Activated naive CD4-positive, alpha-beta T cell (primary cell): ENCODE measurements at places on chromosomes 7 and 10.

- DNase-seq = no peak
Observed at GRCh38 chr10:131320860-131321604, 9.5 kb upstream of the TCERG1L start.

GRCh38 chr7:4040109-4040928, 641.8 kb upstream of the FOXK1 start:
- DNase-seq = no peak

GRCh38 chr7:106603346-106603745, 57.6 kb downstream of the CCDC71L start:
- no peak for DNase-seq

DNA sequence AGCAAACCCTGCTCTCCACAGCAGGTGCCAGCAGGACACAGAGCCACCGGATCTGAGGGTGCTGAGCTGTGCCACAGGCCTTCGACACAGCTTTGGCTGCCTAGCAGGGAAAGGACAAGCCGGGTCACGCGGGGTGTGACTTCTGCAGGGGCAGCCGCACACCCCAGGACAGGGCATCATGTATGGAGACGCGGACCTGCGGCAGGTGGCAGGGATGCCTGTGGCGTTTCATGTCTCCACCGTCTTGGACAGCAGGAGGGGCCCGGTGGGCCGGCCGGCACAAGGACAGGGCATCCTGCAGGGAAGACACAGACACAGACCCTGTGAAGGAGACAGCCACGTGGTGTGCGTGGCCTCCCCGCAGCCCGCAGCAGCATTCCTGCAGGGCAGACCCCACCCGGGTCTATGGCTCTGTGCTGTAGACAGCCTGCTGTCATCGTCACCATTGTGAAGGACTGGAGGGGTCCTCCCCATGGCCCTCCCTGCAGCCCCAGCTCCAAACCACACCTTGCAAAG, 109.2 kb downstream of the PDGFA start:
- no peak for DNase-seq

- no peak for DNase-seq
Observed at GRCh38 chr7:46480619-46481018, 559.5 kb upstream of the IGFBP3 start.

DNA sequence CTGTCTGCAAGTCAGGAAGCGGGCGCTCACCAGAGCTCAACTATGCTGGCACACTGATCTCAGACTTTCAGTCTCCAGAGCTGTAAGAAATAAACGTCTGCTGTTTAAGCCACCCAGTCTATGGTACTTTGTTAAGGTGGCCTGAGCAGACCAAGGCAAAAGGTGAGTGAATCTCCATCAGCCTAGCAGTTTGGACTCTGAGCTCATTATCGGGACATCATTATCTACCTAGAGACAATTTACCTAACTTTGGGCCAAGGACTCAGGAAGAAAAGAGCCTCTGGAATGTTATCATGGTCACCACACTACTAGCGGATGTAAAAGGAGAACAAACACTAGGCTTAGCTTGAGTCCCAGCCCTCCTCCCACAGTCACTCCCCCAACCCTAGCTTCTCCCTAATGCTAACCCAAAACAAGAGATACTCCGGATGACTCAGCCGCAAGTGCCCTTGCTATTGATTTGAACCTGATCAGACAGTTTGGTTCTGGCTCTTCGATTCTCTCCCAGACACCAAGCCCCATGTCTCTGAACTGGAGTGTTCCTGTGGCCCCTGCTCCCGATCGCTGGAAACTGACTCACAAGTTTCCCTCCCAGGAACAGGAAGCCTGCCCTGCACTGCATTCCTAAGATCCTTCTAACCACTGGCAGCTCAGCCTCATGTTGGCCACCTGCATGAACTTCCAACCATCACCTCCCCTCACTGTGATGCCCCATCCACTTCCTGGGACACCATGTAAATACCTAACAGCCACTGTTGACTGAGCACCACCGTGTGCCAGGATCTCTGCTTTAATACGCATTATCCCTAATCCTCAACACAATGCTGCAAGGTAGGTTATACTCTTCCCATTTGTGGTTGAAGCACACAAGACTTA, 34.5 kb downstream of the CREB3L2 start:
- DNase-seq = no peak

- no peak for DNase-seq
Observed at GRCh38 chr7:1158203-1159126, 1.5 kb downstream of the ZFAND2A start.

DNA sequence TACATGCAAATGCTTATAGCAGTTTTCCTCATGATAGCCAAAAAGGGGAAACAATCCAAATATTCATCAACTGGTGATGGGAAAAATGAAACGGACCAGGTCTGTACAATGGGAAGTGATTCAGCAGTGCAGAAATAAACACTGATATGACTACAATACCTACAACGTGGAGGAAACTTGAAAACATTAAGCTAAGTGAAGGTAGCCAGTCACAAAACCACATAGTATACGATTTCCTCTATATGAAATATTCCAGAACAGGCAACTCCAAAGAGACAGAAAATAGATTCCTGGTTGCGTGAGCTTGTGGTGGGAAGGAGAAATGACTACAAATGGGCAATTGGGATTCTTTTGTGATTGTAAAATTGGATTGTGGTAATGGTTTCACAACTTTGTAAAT, 263.1 kb upstream of the PITRM1 start:
- no peak for DNase-seq

DNA sequence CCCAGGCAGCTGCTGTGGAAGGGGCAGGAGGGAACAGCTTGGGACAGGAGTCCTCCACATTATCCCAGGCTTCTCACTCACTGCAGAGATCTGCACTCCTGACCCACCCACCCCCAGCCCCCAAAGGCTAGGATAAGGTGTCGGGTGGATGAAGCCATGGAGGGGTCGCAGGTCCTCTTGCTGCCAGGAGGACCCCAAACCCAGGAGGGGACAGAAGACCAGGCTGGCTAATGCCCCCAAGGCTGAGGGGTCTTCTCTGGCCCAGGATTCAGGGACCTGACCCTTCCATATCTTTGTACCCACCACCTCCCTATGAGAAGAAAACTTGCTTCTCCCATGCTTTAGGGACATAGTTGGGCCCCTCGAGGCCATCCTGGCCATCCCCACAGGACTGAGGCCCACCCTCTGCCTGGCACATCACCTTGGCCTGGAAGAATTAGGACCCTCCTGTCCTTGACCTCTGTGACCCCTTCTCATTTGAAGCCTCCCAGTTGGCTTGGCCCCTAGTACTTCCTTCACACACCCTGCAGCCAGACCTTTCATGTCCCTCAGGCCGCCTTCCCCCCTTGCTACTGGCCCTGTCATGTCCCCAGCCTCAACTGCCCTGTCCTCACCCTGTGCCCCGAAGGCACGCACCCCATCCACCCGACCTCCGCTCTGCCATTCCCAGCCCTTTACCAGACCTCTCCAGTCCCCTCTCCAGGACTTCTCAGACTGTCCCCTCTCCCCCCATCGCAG, 21.6 kb downstream of the KCNH2 start:
- no peak for DNase-seq

DNA sequence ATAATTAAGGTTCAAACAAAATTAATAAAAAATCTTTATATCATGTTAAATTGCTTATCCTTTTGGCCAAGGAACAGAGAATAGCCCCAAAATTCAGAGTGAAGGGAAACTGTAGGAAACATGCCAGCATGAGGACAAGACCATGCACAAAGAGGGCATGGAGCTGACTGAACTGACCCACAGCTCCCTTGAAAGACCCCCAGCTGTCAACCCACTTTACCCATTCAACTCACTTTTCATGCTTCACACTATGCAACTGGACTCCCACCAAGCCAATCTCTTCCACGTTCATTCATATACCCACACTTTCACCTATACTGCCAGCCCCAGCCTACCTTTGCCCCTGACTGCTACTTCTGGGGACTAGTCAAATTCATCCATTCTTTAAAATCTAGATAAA, 10.2 kb downstream of the FBXW4 start:
- DNase-seq = no peak

- no peak for DNase-seq
Observed at GRCh38 chr7:99368750-99369389, 5.7 kb upstream of the ARPC1B start.

DNA sequence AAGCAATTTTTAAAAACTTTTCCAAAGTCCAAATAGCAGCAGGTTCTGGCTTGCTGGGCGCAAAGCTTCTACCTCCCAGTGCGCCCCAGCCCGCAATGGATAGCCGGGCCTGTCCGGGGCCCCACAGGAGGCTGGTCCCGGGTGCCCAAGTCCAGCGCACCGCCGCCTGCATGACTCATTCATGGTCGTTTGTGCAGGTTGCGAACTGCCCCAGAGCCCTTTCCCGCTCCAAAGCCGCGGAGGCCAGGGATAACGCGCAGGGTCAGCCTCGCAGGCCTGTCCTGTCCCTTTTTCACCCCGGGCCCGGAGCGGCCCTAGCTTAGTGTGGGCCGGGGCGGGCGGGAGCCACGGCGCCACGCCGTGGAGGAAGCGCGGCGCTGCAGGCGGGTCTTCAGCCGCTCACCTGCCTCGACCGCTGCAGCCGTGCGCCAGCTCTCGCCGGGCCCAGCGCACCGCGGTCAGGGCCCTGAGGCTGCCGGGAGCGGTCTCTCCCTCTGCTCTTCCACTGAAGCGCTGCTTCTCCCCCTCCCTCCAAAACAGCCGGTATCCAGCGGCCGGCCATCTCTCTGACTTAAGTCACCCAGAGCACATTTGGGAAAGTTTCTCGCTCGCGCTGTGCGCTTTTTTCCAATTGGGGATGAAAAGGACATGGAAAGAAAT, 1.7 kb upstream of the EGR2 start:
- peak; percentile 69 for DNase-seq

DNA sequence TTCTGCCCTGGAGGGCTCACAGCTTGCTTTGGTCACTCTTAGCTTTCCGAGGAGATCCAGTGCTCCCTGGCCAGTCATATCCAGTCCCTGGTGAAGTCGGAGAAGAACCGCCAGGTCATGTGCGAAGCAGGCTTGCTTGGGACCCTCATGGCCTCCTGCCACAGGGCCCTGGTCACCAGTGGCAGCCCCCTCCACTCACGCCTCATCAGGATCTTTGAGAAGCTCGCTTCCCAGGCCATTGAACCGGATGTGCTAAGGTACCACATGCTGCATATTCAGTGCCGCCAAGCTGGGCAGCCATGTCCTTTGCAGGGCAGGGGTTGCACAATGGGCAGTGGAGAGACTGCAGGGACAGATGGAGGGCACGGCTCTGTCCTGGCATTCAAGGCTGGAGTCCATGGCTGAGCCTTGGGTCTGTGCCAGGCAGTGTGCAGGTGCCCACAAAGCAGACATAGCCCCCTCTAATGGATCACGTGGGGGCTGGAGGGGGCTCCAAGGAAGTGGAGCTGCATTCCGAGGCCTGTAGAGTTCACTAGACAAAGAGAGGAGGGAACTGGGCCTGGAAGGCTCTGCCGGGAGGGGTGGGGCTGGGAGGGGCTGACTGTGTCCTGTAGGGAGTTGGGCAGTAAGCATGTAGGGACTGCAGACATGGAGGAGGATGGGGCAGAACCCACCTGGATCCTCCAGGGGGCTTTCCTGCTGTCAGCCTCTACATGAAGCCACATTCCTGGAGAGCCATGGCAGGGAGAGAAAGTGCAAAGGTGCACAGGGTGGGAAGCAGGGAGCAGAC, 89.9 kb downstream of the WDFY4 start:
- no peak for DNase-seq

DNA sequence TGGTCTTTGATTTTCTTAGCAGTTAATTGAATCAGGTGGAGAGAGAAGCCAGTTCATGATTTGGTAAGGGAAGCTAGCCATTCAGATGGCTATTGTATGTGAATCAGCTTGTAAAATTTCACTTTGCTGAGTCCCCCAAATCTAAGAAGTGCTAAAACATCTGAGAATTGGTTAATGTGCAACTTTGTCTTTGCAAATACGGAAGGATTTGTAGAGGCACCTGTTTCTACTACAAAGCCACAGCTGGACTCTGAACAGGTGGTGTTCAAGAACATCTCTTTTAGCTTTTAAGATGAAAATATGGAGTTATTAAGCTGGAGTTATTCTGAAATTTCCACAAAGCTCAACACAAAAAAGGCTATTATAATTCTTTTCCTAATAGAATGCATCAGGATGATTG, 132.6 kb downstream of the VPS50 start:
- DNase-seq = no peak

GRCh38 chr7:2757904-2758672, 70.1 kb downstream of the AMZ1 start:
- no peak for DNase-seq

DNA sequence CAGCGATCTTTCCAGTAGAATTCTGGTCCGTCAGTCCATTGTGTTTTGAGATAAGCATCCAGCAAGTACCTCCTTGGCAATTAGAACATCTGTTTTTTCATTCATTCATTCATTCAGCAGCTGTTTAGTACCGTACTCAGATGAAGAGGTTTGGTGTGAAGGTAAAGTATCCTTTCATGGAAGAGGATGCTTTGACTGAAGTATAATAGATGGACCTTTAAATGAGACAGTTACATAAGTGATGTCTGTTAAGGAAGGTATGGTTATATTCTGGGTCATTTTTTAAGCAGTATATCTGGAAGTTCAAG, 1.2 kb downstream of the MAPK8 start:
- DNase-seq = no peak

- DNase-seq = no peak
Observed at GRCh38 chr7:140595468-140596092, 45.0 kb downstream of the DENND2A start.

- no peak for DNase-seq
Observed at GRCh38 chr7:99789441-99790070, 5.6 kb upstream of the CYP3A4 start.

- no peak for DNase-seq
Observed at GRCh38 chr7:17743316-17743715, 197.0 kb downstream of the SNX13 start.

DNA sequence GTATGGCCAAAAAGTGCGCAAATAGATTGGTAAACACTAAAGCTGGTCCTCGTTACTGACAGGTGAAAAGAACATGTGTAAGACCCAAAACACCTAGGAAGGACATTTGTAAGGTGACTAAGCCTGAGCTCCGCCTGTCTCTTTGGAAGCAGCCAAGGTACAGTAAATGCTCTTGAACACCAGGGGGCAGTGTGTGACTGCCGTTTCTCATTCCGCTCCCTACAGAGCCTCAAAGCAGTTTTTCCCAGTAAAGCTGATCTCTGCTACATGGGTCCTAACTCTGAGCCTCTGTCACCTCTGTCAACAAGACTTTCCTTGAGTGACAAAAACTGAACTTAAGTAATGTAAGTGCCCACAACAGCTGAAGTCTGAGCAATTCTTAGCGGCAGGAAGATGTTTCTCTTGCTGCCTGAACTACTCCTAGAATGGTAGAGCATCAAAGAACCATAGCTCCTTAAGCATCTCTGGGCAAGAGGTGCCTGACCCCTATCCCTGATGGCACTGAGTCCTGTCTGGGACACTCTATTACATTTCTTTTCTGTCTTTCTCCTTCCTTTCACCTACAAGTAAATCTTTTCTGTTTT, 238.0 kb upstream of the INHBA start:
- no peak for DNase-seq

GRCh38 chr7:151552352-151553028, 32.8 kb upstream of the RHEB start:
- no peak for DNase-seq

- DNase-seq = no peak
Observed at GRCh38 chr7:24756545-24757352, 515 bp downstream of the GSDME start.

DNA sequence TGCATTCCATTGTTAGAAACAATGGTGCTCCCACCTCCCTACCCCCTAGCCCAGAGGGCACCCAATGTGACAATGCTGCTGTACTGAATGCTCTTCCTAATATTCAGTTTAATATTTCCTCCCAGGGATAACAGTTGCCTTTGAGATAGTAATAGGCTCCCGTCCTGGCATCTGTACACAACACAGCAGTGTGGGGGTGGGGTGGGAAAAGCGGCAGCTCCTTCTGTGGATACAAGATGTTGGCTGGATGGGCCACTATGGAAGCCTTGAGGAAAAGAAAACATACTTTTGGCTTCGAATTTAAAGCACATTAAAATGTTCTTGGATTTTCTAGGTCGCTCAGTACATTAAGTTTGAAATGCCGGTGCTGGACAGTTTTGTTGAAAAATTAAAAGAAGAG, 9.2 kb upstream of the ZNF22 start:
- no peak for DNase-seq
